ENCODE measurements at places on chromosomes 7 and 10.

DNA sequence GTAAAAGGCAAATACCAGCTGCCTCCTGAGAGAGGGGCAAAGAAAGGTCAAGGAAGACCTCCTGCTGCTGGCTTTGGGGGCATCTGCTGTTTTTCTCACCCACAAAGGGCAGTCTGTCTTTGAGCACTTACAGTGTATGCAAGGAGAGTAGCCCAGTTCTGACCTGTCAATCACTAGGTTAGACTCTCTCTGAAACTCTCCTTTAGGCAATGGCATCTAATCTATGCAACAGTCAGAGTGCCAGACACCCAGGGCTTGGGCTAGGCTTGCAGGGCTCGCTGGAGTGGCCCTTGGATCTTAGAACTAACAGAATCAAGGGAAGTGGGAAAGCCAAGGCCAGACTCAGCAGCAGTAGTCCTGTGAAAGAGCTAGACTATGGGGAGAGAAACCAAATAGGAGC is 522.9 kb downstream of the NRG3 start:
- no peak for DNase-seq

DNA sequence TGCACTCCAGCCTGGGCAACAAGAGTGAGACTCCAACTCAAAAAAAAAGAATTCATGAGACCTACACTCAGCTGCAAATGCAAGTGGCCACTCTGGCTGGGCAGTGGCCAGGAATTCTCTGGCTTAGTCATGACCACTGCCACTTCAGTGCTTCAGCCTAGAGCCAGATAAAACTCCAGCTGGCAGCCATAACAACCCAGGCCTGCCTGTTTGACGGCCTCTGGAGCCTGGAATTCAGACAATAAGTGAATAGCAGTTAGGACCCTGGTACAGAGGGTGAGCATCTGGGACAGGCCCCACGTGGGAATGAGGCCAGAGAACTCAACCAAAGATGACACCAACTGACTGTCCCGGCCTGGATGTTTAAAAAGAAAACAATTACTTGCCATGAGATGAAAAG is 18.9 kb downstream of the RCC1L start:
- DNase-seq: no peak

DNA sequence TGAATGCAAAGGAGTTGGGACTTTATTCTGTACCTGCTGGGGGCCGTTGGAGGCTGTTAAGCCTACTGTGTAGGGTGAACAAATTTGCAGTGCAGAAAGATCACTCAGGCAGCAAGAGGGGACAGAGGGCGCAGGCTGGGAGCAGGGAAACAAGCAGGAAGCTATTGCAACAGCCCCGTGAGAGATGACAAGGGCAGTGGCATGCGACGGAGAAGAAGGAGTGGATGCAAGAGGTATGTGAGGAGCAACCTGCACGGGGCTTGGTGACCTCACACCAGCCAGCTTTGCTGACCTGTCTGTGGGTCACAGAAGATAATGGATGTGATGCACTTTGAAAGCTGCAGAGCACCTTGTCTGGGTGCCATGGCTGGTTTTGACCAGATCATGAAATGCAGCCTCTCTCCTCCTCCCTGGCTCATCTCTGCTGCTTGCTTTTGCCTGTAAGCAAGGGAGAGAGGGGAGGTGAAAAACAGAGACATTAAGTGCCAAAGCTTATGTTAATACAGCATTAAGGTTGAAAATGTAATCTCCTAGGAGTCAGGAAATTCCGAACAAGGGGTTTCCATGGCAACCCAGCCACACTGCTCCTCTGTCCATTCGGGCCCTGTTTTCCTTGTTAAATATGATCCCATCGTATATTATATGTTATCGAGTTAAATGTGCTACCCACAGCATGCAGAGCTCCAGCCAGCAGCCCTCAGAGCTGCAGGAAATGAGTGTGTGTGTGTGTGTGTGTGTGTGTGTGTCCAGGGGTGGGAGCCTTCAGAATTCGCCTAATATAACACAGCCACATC is 314.3 kb upstream of the ZMIZ1 start:
- peak; percentile 7 for DNase-seq

- no peak for DNase-seq
These were observed 94.7 kb downstream of the ARHGAP22 start for GRCh38 chr10:48509974-48510692.

DNA sequence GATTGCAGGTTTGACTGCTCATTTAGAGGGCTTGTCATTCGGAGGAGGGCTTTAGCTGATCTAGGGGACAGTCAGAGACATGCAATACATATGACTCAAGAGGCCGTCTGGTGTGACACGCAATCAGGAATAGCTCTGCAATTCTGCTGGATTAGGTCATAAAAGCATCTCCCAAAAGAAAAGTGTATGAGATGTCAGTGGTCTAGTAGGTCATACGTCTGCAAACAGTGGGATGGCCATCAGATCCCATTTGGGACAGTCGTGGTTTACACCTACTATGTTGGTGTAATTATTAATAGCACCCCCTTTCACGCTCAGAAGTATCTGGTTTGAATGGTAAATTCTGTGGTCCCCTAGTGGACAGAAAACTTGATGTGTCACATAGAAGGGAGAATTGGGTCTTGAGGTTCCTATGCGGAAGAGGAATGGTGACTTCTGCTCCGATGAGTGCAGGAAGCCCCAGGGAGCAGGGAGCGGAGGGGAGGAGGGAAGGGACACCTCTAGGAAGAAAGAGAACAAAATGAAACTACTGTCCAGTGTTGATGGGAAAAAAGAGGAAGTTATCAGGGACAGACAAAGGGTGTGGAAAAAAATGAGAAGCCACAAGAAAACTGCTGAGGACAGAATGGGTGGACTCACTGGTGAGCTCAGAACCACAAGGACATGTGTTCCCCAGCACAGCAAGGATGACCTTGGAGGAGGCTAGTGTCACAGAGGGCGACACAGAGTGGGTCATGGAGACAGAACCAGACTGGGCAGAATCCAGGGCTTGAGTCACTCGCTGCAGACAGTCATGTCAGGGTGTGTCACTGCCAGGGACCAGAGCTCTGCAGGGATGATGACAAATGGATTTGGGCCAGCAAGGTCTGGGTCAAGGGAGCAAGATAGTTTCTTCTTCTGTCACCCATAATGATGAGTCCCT is 59.9 kb downstream of the MAP3K8 start:
- no peak for DNase-seq

GRCh38 chr7:106332201-106332600 is 47.4 kb upstream of the NAMPT start:
- DNase-seq: no peak

- DNase-seq: peak; percentile 5
These were observed 644 bp downstream of the SORBS1 start for GRCh38 chr10:95560278-95561176.

DNA sequence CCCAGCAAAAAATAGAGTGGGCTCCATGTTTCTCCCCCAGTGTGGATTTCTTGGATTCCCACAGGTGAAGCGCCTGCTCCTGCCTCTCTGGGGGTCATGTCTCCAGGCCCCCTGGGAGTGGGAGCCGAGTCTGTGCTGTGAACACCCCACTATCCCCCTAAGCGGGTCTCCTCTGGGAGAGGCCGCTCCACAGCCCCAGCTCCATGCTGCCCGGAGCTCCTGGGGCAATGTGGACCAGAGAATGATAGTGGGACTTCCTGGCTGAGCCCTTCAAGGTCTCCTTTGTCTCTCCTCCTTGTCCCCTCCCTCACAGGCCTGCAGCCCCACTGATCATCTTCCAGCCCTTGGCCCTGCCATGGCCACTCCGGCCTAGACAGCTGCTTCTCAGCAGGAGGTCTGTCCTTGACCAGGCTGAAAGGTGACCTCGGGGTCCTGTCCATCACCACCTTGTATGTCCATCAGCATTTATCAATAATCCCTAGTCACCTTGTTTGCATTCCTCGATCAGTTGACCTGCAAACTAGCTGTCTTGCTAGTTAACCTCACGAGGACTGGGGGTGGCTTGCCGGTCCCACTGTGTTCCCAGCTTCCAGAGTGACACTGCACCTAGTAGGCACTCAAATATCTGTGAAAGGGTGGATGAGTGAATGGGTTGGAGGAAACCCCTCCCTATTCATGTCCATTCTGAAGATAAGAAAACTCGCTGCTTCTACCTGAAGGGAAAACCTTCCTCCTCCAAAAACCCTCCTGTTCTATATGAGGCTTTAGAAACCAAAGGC is 776 bp upstream of the CALML3 start:
- no peak for DNase-seq

DNA sequence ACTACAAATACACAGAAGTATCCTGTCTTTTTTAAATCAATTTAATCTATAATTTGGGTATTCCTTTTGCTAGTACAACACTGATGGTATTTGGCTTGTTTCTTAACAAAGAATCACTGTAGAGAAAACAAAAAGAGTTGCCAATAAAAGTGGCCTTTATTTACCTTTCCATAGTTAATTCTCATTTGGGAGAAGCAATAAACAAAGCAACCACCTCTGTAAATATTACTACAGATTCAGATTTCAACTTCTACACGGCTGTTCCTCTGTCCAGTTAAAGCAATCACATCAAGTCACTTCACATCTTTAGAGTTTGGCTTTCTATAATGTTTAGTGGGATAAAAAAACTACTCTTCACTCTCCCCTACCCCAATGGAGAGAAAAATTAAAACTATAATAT is 34.4 kb downstream of the ERCC6 start:
- DNase-seq: no peak

- no peak for DNase-seq
These were observed 86.5 kb downstream of the FOXL3 start for GRCh38 chr7:376306-377079.

DNA sequence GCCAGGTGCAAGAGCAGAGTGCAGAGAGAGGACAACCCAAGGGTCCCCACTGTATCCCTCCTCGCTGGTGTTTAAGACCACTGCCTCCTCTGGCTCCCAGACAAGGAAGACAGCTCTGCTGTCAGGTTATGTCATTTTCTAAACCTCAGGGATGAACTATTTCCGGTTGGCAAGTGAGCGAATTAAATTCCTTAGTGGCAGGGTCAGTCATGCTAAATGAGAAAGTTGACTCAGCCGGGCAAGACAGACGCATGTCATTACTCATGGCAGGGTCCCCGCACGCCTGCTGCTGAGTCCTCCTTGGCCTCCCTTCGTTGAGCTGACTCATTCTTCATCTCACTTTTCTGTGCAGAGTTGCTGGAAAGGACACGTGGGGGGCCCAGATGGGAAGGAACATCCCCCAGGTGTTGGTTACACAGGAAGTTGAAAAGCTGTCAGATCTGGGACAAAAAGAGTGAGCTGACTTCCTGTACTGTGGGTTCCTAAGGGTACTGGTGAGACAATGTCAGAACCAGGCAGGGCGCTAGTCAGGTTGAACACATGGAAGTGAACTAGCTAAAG is 47.1 kb upstream of the UCN3 start:
- no peak for DNase-seq

GRCh38 chr10:53223851-53224250 is 451.3 kb upstream of the MBL2 start:
- DNase-seq: peak; percentile 35

- DNase-seq: no peak
These were observed 4.9 kb downstream of the ACADSB start for GRCh38 chr10:123013456-123014419.

DNA sequence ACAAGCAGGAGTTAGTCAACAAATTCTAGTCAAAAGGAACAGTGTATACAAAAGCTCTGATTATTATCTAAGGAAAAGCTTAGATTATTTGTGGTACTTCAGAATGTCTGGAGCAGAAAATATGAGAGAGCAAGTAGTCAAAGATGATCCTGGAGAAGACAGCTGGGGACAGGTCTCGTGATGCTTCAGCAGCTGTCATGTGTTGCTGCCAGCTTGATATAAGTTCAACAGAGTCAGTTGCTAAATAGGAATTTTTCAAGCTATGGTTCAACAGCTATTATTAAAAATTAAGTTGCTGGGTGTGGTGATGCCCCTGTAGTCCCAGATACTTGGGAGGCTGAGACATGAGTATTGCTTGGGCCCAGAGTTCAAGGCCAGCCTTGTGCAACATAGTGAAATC is 240.0 kb upstream of the RHOBTB1 start:
- no peak for DNase-seq

GRCh38 chr10:92387289-92387940 is 96.4 kb downstream of the MARCHF5 start:
- no peak for DNase-seq

- DNase-seq: no peak
These were observed 52.0 kb upstream of the NKX6-2 start for GRCh38 chr10:132837905-132838304.

GRCh38 chr7:2373124-2373556 is 18.5 kb downstream of the EIF3B start:
- no peak for DNase-seq

DNA sequence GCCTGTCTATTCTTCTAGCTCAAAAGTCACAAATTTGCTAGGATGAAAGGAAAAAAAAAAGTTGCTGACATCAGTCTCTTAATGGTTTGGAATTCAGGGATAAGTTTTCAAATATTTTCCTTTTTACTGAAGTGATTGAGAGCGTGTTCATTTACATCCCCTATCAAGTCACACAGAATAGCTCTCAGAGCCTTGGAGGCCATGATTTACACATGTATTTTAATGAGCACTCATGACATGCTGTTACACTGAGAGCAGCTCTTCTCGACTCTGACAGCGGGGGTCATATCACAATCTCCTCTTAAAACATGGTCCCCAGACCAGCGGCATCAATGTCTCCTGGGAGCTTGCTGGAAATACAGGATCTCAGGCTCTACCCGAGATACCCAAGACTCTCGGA is 232.7 kb downstream of the POU6F2 start:
- no peak for DNase-seq

DNA sequence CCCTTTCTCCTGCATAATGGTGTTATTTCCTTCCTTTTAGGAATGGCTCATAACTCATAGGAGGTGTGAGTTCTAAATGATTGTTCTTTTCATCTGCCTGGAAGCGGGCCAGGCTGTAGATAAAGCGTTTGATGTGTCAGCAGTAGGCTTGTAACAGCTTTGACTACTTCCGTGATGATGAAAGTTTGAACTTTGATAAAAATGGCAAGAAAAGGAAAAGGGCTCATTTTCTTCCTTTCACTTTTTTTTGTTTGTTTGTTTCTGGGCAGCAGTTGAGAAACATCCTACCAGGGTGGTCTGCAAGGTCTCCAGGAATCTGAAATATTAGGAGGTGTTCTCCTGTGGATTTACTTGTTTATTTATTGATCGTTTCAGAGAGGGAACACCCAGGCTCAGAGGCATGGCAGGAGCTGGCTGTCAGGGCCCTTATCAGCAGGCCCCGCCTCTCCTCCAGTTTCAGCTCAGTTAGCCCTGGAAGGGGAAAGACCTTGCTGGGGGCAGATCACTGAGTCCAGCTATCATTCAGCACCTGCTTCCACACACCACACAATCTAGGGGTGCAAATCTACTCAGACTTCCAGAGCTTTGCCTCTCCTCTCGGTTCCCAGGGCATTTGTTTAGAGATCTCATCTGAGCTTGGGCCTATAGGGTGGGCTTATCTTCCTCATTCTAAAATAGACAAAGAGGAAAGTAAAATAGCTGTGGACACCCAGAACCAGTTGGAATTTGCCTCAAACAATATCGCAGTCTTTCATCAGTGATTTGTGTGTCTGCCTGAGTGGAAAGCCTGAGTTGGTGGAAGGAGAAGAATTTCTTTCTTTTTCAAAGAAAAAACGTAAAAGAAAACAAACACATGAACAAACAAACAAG is 130.9 kb downstream of the BMPER start:
- no peak for DNase-seq

GRCh38 chr10:6766131-6766801 is 186.2 kb upstream of the PRKCQ start:
- DNase-seq: no peak
